IPS DF 6.9 (cell line): ENCODE measurements at places on chromosomes 11 and 22.
A peak's percentile ranks its signal among the peaks of the same experiment; 100 is the strongest.

GRCh38 chr22:43819931-43820640 lies 8.0 kb upstream of the EFCAB6 start:
- DNase-seq = no peak

DNA sequence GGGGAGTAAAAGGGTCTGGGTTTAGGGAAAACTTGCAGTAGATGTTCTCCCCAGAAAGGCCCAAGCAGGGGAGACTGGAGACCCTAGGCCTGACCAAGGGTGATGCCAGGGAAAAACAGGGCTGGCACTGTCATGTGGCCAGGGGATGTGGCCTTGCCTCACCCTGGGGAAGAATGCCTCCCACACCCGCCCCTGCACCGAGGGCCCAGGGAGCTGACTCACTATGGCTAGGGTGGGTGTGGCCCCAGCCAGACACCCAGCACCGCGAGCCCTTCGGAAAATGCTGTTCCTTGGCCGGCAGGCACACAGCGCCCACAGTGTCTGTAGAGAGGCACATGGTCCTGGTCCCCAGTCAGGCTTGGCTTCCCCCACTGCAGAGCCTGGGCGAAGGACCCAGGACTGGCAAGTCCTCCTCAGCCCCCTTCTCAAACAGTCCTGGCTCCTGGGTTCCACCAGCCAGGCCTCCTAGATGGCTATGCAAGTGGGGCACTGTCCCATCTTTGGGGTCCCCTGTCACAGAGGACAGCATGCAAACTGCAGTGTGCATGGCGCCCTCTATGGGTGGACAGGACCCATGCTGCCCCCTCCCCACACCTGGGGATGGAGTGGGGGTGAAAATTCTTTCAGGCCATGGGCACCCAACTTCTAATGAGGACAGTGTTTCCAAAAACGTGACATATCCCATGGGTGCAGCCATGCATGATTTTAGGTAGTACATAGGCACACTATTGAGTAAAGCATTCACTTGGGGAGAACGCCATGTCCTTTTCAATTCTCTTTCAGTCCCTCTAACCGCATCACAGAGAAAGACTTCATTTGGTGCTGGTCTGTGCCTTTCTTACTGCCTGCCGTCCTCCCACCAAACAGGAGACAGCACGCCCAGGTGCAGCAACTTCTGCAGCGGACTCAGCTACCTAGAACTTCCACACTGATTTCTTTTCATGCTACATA lies 15.2 kb downstream of the TMPRSS5 start:
- peak; percentile 37 for DNase-seq

GRCh38 chr22:25518000-25518663 lies 46.3 kb upstream of the GRK3 start:
- no peak for DNase-seq

DNA sequence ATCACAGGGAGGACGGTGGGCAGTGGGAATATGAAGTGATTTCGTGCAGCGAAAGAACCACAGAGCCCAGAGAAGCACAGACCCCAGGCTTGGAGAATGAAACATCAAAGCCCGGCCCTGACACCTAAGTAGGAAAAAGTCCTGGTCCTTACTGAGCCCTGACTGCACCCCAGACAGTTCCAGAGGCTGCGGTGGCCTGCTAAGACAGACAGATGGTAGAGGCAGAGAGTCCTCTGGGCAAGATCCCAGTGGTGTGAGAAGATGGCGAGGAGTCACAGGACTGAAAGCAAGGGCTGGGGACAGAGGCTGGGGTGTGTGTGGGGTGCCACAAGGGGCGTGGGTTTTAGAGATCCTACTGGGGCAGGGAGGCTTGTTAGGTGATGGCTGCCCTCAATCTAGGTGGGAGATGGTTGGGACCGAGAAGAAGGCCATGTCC lies 3.7 kb downstream of the CBX6 start:
- DNase-seq = no peak

GRCh38 chr22:23478175-23478574 lies 101.9 kb downstream of the IGLL1 start:
- DNase-seq = no peak

- DNase-seq = no peak
These were observed 13.2 kb downstream of the VPS37C start for GRCh38 chr11:61147791-61148620.

DNA sequence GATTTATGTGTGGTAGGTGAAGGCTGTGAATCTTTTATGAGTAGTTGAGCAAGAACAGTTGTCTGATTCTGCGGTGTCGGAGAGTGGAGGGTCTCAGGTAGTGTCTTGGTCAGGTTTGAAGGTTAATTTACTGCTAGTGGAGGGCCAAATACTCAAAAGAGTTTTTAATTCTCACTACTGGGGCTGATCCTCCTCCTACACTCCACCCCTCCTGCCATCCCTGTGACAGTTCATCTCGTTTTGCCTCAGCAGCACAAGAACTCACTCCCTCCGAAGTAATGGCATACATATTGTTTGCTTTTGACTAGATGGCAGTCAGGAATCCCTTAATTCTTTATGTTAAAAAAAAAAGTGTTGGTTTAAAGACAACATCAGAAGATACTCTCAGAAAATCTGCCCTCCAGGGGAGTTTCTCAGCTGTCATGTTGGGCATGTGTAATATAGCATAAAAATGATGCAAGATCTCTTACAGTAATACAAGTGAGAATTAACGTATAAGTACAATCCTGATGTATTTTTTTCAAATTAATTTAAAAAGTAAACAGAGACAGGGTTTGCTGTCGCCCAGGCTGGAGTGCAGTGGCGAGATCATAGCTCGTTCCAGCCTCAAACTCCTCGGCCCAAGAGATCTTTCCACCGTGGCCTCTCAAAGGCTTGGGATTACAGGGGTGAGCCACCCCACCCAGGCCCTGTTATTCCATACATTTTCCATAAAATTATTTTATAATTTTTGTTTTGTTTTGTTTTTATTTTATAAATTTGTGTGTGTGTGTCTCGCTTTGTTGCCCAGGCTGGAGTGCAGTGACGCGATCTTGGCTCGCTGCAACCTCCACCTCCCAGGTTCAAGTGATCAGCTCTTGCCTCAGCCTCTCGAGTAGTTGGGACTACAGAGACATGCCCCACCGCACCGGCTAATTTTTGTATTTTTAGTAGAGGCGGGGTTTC lies 1.3 kb downstream of the FAR1 start:
- no peak for DNase-seq

DNA sequence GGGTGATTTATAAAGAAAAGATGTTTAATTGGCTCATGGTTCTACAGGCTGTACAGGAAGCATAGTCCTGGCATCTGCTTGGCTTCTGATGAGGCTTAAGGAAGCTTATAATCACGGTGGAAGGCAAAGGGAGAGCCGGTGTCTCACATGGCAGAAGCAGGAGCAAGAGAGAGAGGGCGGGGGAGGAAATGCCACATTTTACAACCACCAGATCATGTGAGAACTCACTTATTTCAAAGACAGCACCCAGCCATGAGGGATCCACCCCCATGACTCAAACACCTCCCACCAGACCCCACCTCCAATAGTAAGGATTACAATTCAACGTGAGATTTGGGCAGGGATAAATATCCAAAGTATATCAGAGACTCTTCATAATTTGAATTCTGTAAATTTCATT lies 200.7 kb downstream of the MSANTD4 start:
- DNase-seq = peak; percentile 13
